GM12878 (cell line): ENCODE measurements at places on chromosomes 7 and 10.

DNA sequence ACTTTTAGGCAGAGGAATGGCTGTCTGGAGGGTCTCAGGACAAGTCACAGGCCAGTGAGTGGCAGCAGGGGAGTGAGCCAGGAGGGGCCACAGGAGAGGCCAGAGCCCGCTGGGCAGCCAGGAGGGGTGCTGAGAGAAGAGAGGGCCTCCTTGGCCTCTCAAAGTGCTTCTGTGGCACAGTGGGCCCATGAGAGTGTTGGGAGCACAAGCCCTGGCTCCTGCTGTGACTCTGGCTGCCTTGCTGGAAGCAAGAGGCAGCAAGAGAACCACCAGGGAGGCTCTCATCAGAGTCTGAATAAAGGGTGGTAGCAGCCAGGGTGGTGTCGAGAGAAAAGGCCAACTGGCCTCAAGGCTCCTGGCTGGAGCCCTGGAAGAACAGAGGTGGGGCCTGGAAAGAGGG is 91.1 kb downstream of the VOPP1 start:
- DNase-seq, result no peak

GRCh38 chr7:14351167-14351566 is 361.7 kb upstream of the ETV1 start:
- no peak for DNase-seq

GRCh38 chr7:141242568-141242967 is 168.7 kb downstream of the TMEM178B start:
- DNase-seq, result no peak

- no peak for DNase-seq
Measured at GRCh38 chr7:22356010-22356691, 803 bp downstream of the RAPGEF5 start.
